Stimulated activated naive CD8-positive, alpha-beta T cell treated with anti-CD3 and anti-CD28 coated beads, Interleukin-15, Interleukin-2, amounts not matched to agents 100 U/mL and 50 U/mL, for 24 hours (primary cell): ENCODE measurements at places on chromosomes 11 and 22.
A peak's percentile ranks its signal among the peaks of the same experiment; 100 is the strongest.

DNA sequence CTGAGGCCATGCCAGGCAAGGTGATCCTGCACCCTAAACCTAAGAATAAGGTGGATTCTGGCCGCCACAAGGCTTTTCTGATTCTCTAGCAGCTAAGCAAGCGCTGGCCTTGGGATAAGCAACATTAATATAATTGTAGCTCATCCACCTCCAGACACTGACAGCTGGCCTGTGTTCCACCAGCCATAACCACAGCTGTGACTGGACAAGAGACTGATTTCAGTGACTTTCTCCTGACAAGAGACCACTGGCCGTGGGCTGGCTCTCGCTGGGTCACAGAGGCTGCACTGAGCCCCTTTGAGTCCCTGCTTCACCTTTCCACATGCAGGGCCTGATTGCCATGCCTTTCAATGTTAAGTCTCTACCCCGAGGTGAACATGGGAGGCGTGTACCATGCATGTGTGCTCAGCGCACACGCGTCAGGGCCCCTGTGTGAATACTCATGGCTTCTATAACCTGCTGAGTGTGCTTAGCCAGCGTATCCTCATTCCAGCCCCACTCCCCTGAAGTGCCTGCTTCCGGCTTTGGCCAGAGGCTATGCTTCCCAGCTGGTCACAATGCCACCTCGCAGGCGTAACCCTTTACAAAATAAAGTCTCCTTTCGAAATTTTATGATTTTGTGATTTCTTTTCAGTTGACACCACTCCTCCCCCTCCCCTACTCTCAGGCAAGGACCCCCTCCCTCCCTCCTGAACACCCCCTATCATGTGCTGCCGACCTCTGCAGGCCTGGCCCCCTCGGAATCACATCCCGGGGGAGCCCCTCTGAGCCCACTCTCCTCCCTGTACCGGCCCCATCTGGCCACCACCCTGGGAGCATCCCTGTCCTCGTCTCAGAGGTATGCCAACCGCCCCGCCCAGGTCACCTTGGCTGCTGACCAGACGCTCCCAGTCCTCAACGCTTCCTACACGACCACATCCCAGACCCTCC is 128.1 kb downstream of the CTTN start:
- no peak for DNase-seq

DNA sequence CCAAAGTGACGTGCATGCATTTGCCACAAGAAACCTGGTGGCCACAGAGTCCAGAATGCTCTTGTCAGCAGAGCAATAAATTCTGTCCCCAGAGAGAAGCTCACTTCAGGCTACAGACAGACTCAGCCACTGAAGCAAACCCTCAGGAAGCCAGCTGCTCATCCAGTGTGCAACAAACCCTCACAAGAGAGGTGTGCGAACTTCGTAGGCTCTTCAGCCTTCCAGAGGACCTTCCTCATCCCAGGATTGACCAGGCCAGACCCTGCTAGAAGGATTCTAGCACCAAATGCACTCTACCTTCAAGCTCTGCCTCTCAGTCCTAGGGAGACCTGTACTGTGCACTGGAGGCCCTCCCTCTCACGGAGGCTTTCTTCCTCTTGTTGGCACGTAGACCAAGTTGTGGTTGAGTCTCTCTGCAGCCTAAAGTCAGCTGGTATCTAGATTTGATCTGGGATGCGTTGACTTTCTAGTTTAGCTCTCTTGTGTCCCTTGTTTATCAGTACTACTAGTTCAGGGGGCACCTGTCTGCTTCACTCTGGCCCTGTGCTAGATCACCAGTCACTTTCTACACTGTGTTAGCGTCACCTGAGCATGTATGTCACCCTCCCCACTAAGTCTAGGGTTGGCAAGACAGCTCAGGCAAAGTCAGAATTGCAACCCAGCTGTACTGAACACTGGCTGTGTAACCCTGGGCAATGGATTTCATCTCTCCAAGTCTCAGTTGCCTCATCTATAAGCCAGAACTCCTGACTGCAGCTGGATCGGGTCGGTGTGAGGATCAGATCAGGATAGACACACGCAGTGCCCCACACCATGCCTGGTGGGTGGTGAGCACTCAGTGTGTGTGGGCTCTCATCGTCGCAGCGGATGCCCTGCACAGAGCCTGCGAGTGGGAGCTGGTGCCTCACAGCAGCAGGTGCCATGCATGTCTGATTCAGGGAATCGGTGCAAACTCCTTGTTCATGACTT is 22.1 kb upstream of the TMPRSS13 start:
- DNase-seq: no peak

- DNase-seq: peak; percentile 33
These were observed 2.5 kb downstream of the GNG3 start for GRCh38 chr11:62710001-62710345.

GRCh38 chr11:84894666-84895065 is 732.5 kb downstream of the DLG2 start:
- no peak for DNase-seq

DNA sequence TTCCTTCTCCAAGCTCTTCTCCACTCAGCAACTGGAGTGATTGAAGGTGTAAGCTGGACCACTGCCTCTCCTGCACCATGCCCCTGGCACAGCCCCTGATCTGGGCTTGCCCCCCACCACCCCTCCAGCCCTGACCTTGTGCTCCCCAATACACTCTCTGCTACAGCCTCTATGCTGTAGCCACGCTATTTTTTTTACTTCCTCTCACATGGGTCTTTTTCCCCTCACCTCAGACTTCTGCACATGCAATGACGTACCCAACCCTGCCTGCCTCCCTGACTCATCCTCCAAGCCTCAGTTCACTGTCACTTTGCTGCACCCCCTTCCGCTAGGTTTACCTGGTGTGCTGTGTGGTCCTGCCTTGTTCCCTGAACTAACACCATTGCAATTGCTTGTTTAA is 9.0 kb downstream of the CSNK2A3 start:
- no peak for DNase-seq

- peak; percentile 65 for DNase-seq
These were observed 11.4 kb downstream of the PACS1 start for GRCh38 chr11:66081505-66081904.

DNA sequence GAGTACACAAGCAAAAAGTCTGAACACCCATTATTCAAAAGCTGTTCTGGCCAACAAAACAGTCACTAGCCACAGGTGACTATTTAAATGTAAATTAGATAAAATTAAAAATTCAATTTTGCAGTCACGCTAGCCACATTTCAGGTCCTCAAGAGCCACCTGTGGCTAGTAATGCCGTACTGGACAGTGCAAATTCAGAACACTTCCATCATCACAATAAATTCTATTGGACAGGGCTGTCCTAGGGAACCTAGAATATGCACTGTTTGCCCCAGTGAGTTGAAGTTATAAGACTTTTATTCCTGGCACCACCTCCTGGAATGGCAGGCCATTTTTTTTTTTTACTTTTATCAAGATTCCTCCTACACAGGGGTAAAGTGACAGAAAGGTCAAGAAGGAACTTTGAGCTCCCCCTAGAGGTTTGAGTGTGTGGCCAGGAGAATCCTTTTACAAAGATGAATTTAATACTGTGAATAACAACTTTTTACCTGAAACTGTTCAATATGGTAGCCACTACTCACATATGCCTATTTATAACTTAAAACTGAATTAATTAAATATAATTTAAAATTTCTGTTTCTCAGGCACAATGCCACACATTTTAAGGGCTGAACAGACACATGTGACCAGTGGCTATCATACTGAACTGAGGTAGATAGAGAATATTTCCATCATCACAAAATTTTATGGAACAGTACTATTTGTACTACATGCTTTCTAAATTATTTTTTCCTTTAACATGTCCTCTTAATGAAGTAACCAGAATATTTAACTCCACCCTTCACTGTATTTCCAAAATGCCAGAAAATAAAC is 6.5 kb downstream of the MSANTD2 start:
- DNase-seq: no peak

GRCh38 chr11:119669487-119669886 is 59.5 kb downstream of the NECTIN1 start:
- DNase-seq: no peak

- DNase-seq: no peak
These were observed 16.2 kb downstream of the ARHGEF12 start for GRCh38 chr11:120352405-120352804.

DNA sequence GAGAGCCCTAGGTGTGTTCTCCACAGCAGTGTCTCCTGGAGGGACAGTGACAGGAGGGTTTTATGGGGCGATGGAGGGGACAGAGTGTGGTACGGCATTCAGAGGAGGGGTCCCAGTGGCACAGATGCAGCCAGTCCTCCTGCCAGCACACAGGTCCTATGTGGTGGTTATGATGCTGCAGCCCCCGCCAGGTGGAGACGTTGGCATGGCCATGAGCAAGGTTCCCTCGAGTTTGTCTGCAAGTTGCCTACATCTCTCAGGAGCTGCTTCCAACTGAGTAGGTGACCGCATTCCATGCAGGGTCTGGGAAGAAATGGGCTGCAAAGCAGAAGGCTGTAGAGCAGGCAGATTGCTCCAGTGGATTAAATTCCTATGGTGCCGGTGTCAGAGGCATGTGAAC is 646.0 kb downstream of the TBC1D22A start:
- DNase-seq: no peak

DNA sequence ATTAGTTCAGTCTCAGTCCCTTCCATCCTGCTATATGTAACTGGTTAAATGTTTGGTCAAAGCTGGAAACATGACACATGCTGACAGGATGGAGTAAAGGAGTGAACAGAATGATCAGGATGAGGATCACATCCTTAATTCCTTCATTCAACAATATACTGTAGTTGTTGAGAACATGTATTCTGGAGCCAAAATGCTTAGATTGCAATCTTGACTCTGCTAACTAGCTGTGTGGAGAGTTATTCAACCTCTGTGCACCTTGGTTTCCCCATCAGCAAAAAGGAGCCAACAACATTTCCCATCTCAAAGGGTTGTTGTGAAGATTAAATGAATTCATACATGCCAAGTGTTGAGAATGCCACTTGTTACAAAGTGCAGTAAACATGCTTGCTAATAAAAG is 12.8 kb downstream of the ENTHD1 start:
- no peak for DNase-seq

- DNase-seq: no peak
These were observed 1.2 kb downstream of the DPAGT1 start for GRCh38 chr11:119100246-119100970.
